Hematopoietic multipotent progenitor cell treated with erythropoietin and hydrocortisone succinate and interleukin-3 and kit ligand, for 17 days (in vitro differentiated cells): ENCODE measurements at places on chromosomes 2 and 18.

- DNase-seq = no peak
These were observed 224.5 kb downstream of the UXS1 start for GRCh38 chr2:105969552-105969951.

GRCh38 chr2:10541081-10541480, 93.0 kb upstream of the ODC1 start:
- DNase-seq = no peak

GRCh38 chr2:143942486-143942885, 577.4 kb downstream of the ZEB2 start:
- no peak for DNase-seq

GRCh38 chr2:69773206-69773605, 31.3 kb downstream of the ANXA4 start:
- DNase-seq = no peak

GRCh38 chr18:12246849-12247808, 7.0 kb upstream of the CIDEA start:
- DNase-seq = no peak

- no peak for DNase-seq
These were observed 956.4 kb downstream of the CPS1 start for GRCh38 chr2:211512806-211513205.

- DNase-seq = no peak
These were observed 33.3 kb downstream of the RAB31 start for GRCh38 chr18:9741406-9741792.
